ENCODE measurements at places on chromosomes 2 and 18.
A peak's percentile ranks its signal among the peaks of the same experiment; 100 is the strongest.

DNA sequence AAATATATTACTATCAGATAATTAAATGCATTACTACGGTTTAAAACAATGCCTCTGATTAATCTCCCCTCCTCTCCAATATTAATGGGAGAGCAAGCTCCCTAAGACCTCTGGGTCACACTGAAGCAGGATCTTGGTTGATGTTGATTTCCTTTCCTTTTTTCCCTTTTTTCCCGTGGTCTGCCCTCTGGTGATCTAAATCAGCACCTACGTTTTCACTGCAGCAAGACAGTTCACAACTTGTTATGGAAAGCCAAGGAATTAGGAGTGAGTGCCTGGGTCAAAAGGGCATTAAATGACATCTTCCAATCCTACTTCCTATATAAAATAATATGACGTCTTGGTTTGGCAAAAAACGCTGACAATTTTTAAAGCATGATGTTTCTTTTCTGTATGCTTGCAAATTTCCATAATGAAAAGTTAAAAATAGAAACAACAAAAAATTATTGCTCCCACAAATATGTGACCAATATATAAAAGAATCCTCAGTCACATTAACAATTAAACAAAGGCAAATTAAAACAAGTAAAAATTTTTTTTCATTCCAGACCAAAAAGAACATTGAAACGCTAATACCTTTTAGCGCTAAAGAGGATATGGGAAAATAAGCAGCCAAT lies 7.9 kb upstream of the CFAP36 start:
- DNase-seq: no peak

DNA sequence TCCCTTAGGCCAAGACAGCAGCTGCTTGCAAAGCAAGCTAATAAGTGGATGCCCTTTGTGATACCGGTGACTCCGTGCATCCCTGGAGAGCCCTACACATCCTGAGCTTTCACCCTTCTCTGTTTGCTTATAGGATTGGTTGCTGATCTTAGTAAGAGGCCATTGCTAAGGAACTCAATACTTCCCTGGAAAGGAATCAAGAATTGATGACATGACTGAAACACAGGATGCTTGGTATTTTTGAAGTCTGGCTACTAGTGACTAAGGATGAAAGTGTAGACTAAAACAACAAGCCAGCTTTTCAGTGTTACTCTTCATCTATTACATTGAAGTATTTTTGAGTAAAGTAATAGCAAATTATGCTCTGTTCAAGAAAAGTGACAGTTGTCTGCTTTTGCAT lies 123.0 kb upstream of the SERPINE2 start:
- no peak for DNase-seq

GRCh38 chr2:109218087-109218791 lies 89.2 kb downstream of the SH3RF3 start:
- DNase-seq: no peak

DNA sequence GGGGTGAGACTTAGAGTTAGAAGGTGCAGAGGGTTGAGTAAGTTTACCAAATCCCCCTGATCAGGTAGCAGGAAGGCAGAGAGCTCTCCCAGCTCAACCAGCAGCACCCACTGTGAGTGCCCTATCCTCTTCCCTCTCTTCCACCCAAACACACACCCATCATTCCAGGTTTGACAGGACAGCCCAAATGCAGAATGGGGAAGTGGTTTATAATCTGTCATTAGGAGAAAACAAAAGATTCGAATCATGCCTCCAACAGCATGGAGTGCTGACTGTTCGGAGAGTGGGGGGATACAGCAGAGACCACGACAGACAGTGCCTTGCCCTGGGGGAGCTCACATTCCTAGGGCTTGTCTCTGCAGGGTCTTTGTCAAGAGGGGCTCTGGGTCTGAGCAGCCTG lies 11.7 kb downstream of the CXCR2 start:
- DNase-seq: no peak

DNA sequence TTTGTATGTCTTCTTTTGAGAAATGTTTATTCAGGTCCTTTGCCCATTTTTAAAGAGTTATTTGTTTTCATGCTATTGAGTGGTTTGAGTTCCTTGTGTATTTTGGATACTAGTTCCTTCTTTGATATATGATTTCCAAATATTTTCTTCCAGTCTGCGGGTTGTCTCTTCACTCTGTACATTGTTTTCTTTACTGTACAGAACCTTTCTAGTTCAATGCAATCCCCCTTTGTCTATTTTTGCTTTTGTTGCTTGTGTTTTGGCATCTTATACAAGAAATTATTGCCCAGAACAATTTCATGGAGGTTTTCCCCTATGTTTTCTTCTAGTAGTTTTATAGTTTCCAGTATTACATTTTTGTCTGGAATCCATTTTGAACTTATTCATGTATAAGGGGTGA lies 62.5 kb upstream of the ACVR1C start:
- DNase-seq: no peak

- DNase-seq: no peak
These were observed 94.9 kb downstream of the KCTD1 start for GRCh38 chr18:26453386-26453901.

DNA sequence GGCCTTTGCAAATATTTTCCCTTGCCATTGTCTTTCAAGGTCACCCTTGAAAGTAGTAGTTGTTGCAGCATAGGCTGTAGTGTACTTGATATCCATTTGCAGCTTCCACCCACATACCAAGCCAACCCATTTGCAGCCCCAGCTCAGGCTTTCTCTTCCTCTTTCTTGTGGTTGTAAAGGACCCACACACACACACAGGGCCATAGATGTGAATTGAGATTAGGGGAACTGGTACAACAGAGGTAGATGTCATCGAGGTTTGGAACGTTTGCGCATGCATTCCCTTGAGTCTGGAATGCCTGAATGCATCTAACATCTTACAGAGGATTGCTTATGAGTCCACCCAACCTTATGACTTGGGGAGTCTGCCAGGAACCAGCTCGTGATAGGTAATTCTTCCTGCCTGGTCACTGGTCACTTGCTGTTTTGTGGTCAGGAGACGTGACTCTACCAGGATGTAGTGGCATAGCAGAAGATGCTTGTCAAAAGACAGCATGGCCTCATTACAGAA lies 91.9 kb downstream of the MRPS9 start:
- DNase-seq: no peak

- DNase-seq: no peak
These were observed 26.4 kb downstream of the SPEG start for GRCh38 chr2:219461047-219461514.

GRCh38 chr2:85247610-85248009 lies 80.2 kb downstream of the TGOLN2 start:
- no peak for DNase-seq

- peak; percentile 60 for DNase-seq
These were observed at the start of gene MAL for GRCh38 chr2:95025406-95026319. TSS of gene MAL (plus strand) at chr2:95025708. CDS start at chr2:95025793, 85 bp downstream.

GRCh38 chr2:29227935-29228675 lies 112.9 kb downstream of the CLIP4 start:
- DNase-seq: no peak

DNA sequence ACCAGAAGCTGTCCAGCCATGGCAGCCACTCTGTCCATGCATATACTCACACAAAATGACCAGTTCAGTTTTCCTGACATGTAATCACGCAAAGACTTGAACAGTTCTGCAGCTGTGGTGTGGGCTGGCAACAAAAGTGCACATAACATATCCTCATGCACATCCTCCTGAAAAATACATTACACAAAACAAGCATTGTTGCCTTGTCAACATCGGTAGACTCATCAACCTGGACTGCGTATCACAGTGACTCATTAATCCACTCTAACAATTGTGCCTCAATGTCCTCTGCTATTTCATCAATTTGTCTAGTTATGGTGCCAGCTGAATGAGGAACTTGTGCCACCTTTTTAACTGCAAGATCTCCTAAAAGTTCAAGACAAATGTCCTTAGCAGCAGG lies 19.5 kb downstream of the RBKS start:
- no peak for DNase-seq

GRCh38 chr2:207930747-207931146 lies 94.6 kb downstream of the PLEKHM3 start:
- DNase-seq: no peak

DNA sequence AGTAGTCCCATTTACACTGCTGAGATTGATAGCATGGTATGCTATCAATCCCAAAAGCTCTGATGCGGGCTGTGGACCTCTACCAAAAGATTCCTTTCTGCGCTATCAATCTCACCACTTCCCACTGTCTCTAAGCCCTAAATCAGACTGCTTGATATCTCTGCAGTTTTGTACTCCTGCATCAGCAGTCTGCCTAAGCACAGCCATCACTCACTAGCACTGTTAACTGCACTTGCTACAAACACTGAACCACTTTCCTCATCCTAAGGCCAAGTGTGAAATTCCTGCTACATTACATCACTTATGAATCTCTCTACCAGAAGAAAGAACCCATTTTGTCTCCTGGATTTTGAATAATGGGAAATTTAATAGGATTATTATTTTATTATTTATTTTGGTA lies 237.0 kb downstream of the HNMT start:
- no peak for DNase-seq

Measured in activated T-helper 1 cell treated with Interleukin-2 at 50 U/mL for 16 hours (primary cell).